ENCODE measurements at places on chromosomes 5 and 9.

GRCh38 chr5:43233946-43234345 lies 41.9 kb downstream of the NIM1K start:
- no peak for DNase-seq

GRCh38 chr9:70255486-70255885 lies 3.3 kb upstream of the SMC5 start:
- no peak for DNase-seq

GRCh38 chr5:135016861-135017290 lies 17.2 kb downstream of the PITX1 start:
- DNase-seq: no peak

DNA sequence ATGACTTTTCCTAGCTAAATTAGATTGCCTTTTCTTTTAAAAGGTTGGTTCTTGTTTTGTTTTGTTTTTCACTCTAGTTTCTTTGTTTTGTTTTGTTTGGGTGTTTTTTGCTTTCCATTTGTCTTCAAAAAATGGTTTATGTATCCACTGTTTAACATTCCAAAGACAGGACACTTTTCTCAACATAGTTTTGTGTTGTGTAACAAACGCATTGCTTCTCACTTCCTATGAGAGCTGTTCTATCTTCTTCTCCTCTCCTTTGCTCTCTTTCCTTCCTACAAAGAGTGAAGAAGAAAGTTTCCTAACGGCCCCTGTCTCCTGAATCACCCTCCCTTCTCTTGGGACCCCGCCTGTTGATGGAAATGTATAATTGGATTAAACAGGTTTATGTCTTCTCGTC lies 539.7 kb downstream of the ACTL7B start:
- no peak for DNase-seq

- no peak for DNase-seq
Observed at GRCh38 chr9:20526500-20527319, 95.6 kb downstream of the MLLT3 start.
